ENCODE measurements at places on chromosomes 6 and 20. TPM values are rescaled to one million over a fixed set of nuclear protein-coding genes. Genes with fewer than 3 reads are reported as not detected.

GRCh38 chr20:37920270-37920669 is 17.3 kb downstream of the VSTM2L start:
- DNase-seq, result no peak
- no peak overlapping the region for H3K4me3 ChIP-seq

GRCh38 chr6:142373268-142374090 is 71.7 kb downstream of the ADGRG6 start:
- no peaks in the 10 kb centered on the region for H3K27me3 ChIP-seq
- H3K4me1 ChIP-seq, result peaks cover 10% of the 10 kb centered on the region
- DNase-seq, result no peak
- H3K4me3 ChIP-seq, result no peak overlapping the region
- H3K27ac ChIP-seq, result no peak overlapping the region
- no peaks in the 10 kb centered on the region for H3K36me3 ChIP-seq

- H3K27me3 ChIP-seq, result peaks cover 5% of the 10 kb centered on the region
- peak overlapping the region; percentile 81 for H3K4me3 ChIP-seq
- H3K4me1 ChIP-seq, result peaks cover 25% of the 10 kb centered on the region
These were observed 1.2 kb downstream of the MYB start for GRCh38 chr6:135182071-135183001.

- no peak for DNase-seq
- H3K27ac ChIP-seq, result no peak overlapping the region
- no peaks in the 10 kb centered on the region for H3K36me3 ChIP-seq
- peaks cover 15% of the 10 kb centered on the region for H3K4me1 ChIP-seq
These were observed 73.9 kb upstream of the DUSP22 start for GRCh38 chr6:218153-219018.

GRCh38 chr20:59824711-59825562 is 108.5 kb downstream of the SYCP2 start:
- DNase-seq, result peak; percentile 68
- H3K27me3 ChIP-seq, result peaks cover 9% of the 10 kb centered on the region
- no peaks in the 10 kb centered on the region for H3K36me3 ChIP-seq
- H3K4me3 ChIP-seq, result no peak overlapping the region
- no peaks in the 10 kb centered on the region for H3K4me1 ChIP-seq

- peak overlapping the region; percentile 9 for H3K27ac ChIP-seq
- peaks cover 39% of the 10 kb centered on the region for H3K4me1 ChIP-seq
- no peaks in the 10 kb centered on the region for H3K27me3 ChIP-seq
- H3K4me3 ChIP-seq, result no peak overlapping the region
- H3K36me3 ChIP-seq, result peaks cover 4% of the 10 kb centered on the region
These were observed 130.7 kb downstream of the ALDH8A1 start for GRCh38 chr6:134819236-134819635.

The RBL1 gene
- total RNA-seq, result 6.7 TPM

The PACSIN1 gene
- not detected for total RNA-seq

- H3K27me3 ChIP-seq, result no peaks in the 10 kb centered on the region
- peaks cover 20% of the 10 kb centered on the region for H3K4me1 ChIP-seq
- H3K27ac ChIP-seq, result no peak overlapping the region
These were observed 164.8 kb downstream of the TFAP2C start for GRCh38 chr20:56793916-56794315.

DNA sequence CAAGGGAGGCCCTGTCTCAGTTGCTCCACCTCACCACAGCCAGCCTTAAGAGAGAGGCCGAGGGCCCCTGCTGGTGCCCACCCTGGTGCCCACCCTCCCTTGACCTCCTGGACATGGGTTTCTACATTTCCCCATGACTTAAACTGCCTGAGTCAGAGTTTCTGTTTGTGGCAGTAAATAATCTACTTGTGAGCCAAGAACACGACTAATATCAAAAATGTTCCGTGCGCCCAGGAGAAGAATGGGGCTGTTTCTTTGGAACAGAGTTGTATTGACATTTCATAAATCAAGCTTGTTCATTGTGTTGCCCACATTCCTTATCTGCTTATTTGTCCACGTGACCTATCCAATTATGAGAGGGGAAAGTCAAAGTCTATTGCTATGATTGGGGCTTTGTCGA is 143.5 kb downstream of the ANKRD60 start:
- H3K4me1 ChIP-seq, result peaks cover 2% of the 10 kb centered on the region
- no peak for DNase-seq
- no peak overlapping the region for H3K27ac ChIP-seq
- H3K27me3 ChIP-seq, result peaks cover 3% of the 10 kb centered on the region

DNA sequence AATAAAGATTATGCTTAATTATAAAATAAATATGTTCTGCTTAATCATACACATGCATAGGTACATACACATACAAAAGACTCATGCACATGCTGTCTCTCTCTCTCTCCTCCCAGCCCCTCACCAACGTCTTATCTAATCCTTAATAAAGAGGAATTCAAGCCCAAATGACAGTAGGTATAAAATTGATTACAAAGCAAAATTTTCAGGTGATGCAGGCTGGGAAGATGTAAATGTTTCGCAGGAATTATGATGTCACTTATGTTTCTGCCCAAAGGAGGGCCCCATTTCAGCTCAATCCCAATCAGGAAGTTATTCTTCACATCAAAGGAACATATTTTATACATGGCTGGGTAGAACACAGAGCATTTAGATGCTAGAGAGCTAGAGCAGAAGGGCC is 284.6 kb upstream of the ID4 start:
- H3K4me1 ChIP-seq, result no peaks in the 10 kb centered on the region
- no peak overlapping the region for H3K27ac ChIP-seq
- H3K4me3 ChIP-seq, result no peak overlapping the region

- H3K4me1 ChIP-seq, result no peaks in the 10 kb centered on the region
- no peaks in the 10 kb centered on the region for H3K27me3 ChIP-seq
- no peak for DNase-seq
- no peak overlapping the region for H3K4me3 ChIP-seq
These were observed 73.2 kb upstream of the BHLHE23 start for GRCh38 chr20:63079971-63080370.

- H3K4me3 ChIP-seq, result no peak overlapping the region
- H3K27me3 ChIP-seq, result no peaks in the 10 kb centered on the region
These were observed 813.7 kb downstream of the KIF16B start for GRCh38 chr20:15759594-15759993.

DNA sequence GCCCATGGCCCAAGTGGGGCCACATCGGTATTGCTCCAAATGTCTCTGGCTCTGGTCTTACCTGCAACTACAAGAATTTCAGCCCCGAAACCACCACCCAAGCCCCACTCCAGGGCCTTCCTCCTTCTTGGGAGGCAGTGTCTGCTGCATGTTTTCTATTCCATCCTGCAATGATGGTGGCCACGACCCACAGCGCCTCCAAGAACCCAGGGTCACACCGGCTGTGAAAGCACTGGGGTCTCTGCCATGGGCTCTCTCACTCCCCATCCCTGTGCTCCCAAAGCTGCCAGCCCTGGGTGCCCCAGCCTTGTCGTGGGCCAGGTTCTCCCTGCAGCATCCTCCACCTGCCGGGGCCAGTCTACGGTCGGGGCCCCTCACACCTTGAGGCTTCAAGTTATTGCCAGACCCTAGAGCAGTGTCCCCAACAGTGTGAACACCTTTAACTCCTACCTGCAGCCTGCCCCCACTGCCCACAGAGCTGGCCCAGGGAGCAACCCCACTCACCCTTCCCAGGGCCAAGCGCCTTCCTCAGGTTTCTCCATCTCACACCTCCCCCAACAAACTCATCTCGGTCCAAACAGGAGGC is 115.4 kb downstream of the JPH2 start:
- no peak overlapping the region for H3K27ac ChIP-seq
- DNase-seq, result peak; percentile 81
- H3K36me3 ChIP-seq, result no peaks in the 10 kb centered on the region
- peaks cover 12% of the 10 kb centered on the region for H3K27me3 ChIP-seq

The BTN1A1 gene
- not detected for total RNA-seq

The ZSCAN23 gene
- total RNA-seq, result 6.0 TPM

The SLC23A2 gene
- total RNA-seq, result 22.2 TPM

DNA sequence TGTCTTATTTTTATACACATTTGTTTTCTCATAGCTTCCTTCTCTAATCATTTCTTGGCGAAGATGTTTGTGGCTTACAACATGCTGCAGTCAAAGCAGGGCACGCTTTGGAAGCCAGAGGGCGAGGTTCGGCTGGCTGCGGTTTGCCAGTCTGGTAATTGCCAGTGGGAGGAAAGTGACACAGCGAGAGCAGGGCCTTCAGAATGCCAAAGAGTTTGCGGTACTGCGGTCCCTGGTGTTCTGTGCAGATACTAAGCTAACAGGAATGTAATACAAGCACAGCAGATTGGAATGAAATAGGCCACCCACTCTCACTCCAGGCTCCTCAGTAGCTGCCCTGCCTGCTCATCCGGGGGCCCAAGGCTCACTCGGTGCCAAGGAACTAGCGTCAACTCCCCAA is 58.7 kb upstream of the TGM3 start:
- H3K27ac ChIP-seq, result peak overlapping the region; percentile 6
- no peak overlapping the region for H3K4me3 ChIP-seq
- DNase-seq, result no peak
- H3K27me3 ChIP-seq, result no peaks in the 10 kb centered on the region
- no peaks in the 10 kb centered on the region for H3K36me3 ChIP-seq
- peaks cover 2% of the 10 kb centered on the region for H3K4me1 ChIP-seq

DNA sequence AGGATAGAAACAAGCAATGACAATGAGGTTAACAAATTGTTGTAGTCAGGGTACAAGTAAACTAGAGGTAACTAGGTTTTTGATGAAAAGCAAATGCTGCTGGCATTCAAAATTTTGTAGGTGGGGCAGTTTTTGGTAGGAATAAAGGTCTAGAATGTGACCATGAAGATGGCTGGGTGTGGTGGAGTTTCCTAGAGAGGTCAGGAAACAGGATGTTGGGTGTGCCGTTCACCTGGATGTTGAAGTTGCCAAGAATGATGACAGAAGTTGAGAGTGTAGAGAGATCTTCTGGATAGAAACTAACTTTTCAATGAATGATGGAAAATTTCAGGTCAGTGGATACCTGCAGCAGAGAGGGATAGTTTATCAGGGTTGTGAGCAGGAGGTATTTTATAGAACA is 22.7 kb downstream of the MAPK14 start:
- H3K4me3 ChIP-seq, result no peak overlapping the region
- no peak overlapping the region for H3K27ac ChIP-seq
- no peak for DNase-seq

DNA sequence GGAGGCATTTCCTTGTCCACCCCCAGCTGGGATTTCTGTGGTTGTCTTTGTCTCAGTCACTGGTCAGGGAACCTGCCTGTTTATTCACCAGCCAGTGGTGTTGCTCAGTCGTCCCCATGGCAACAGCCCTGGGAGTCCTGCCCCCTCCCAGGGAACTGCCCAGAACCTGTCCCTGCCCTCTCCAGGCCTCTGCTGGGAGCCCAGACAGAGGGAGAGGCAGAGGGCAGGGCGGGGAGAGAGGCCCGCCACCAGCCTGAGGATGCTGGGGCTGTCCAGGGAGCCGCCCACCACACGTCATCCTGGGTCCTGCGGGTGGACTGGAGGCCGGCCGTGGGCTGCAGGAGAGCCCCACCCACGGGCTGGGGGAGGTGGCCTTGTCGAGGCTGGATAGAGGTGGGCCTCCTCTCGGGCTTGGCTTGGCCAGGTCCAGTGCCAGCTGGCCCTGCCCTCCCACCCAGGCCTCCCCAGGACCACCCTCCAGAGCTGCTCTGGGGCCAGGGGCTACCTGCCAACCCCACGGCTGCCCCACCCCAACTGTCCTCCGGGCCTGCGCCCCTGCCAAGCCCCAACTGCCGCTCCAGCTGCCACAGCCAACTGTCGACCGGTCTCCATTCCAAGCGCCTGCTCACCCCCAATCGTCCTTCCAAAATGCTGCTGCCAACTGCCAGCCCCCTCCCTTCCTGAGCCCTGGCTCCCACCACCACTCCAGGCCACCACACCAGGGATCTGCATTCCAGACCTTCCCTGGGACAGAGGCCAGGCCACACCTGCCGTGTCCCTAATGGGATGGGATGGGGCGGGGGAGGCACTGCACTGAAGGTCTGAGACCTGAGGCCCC is 4.2 kb upstream of the ZBTB46 start:
- DNase-seq, result peak; percentile 97
- H3K27me3 ChIP-seq, result no peaks in the 10 kb centered on the region
- no peak overlapping the region for H3K4me3 ChIP-seq
- no peaks in the 10 kb centered on the region for H3K36me3 ChIP-seq

- no peaks in the 10 kb centered on the region for H3K4me1 ChIP-seq
- H3K27ac ChIP-seq, result no peak overlapping the region
- no peaks in the 10 kb centered on the region for H3K36me3 ChIP-seq
- H3K27me3 ChIP-seq, result no peaks in the 10 kb centered on the region
- H3K4me3 ChIP-seq, result no peak overlapping the region
- no peak for DNase-seq
These were observed 28.8 kb downstream of the IMPG1 start for GRCh38 chr6:76043690-76044089.

DNA sequence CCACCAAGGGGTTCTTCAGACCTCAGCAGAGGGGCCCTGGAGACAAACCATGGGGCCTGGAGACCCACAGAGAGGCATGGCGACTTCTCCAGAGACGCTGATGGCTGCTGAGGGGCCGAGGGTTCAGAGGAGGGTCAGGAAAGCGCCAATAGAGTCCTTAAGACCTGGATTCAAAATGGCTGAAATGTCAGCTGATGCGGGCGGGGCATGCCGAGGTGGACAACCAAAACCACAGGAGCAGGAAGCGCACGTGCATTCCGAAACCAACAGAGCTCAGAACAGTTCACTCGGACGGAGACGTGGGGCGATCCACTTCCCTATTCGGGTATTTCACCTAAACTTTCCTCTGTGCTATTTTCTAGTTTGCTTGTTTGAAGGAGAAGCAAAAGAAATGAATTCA is 99.9 kb upstream of the RIN2 start:
- no peaks in the 10 kb centered on the region for H3K36me3 ChIP-seq
- H3K27me3 ChIP-seq, result peaks cover 65% of the 10 kb centered on the region
- H3K27ac ChIP-seq, result no peak overlapping the region
- DNase-seq, result no peak
- peaks cover 8% of the 10 kb centered on the region for H3K4me1 ChIP-seq

The IPCEF1 gene
- total RNA-seq, result 0.31 TPM

GRCh38 chr6:87968435-87969278 is 79.0 kb upstream of the SPACA1 start:
- peaks cover 6% of the 10 kb centered on the region for H3K27me3 ChIP-seq
- no peak for DNase-seq
- H3K4me3 ChIP-seq, result no peak overlapping the region

The LAMA4 gene
- total RNA-seq, result 220 TPM

The IL17A gene
- not detected for total RNA-seq

The MYL9 gene
- total RNA-seq, result 197 TPM

GRCh38 chr6:66896415-66896814 is 1189.4 kb upstream of the EYS start:
- H3K4me3 ChIP-seq, result no peak overlapping the region
- H3K27ac ChIP-seq, result no peak overlapping the region
- no peak for DNase-seq
- no peaks in the 10 kb centered on the region for H3K36me3 ChIP-seq
- peaks cover 2% of the 10 kb centered on the region for H3K27me3 ChIP-seq
- no peaks in the 10 kb centered on the region for H3K4me1 ChIP-seq

GRCh38 chr20:64139199-64140060 is 24.8 kb upstream of the MYT1 start:
- DNase-seq, result no peak
- no peaks in the 10 kb centered on the region for H3K36me3 ChIP-seq
- no peaks in the 10 kb centered on the region for H3K4me1 ChIP-seq

The SAMD3 gene
- total RNA-seq, result 0.64 TPM

- no peak overlapping the region for H3K4me3 ChIP-seq
- no peak overlapping the region for H3K27ac ChIP-seq
- H3K36me3 ChIP-seq, result no peaks in the 10 kb centered on the region
- peaks cover 4% of the 10 kb centered on the region for H3K27me3 ChIP-seq
- H3K4me1 ChIP-seq, result no peaks in the 10 kb centered on the region
These were observed 238.6 kb downstream of the LRFN2 start for GRCh38 chr6:40348591-40348990.

GRCh38 chr6:155259204-155259603 is 4.6 kb upstream of the CLDN20 start:
- H3K4me3 ChIP-seq, result no peak overlapping the region
- H3K4me1 ChIP-seq, result peaks cover 11% of the 10 kb centered on the region
- H3K36me3 ChIP-seq, result peaks cover 33% of the 10 kb centered on the region
- no peak for DNase-seq
- no peaks in the 10 kb centered on the region for H3K27me3 ChIP-seq

Measured in osteocyte (in vitro differentiated cells).